ENCODE measurements at places on chromosomes 6 and 20. TPM values are rescaled to one million over a fixed set of nuclear protein-coding genes. Genes with fewer than 3 reads are reported as not detected.
A peak's percentile ranks its signal among the peaks of the same experiment; 100 is the strongest.

DNA sequence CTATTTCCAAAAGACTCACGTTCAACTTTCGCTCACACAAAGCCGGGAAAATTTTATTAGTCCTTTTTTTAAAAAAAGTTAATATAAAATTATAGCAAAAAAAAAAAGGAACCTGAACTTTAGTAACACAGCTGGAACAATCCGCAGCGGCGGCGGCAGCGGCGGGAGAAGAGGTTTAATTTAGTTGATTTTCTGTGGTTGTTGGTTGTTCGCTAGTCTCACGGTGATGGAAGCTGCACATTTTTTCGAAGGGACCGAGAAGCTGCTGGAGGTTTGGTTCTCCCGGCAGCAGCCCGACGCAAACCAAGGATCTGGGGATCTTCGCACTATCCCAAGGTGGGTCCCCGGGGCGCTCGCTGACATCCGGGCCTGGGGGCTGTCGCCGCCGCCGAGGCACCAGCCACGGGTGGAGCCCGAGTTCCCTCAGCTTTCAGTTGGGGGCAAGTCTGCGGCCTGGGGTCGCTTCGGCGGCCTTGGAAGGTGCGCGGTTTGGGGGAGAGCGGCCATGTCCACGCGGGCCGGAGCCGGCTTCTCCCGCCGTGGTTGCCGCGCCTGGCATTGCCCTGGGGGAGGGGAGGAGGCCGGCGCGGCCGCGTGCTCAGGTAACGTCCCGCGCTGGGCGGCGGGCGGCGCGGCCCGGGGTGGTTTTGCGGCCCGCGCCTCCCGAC lies 429 bp downstream of the AMD1 start:
- H3K36me3 ChIP-seq = no peaks in the 10 kb centered on the region
- no peak for DNase-seq
- H3K27me3 ChIP-seq = no peaks in the 10 kb centered on the region

DNA sequence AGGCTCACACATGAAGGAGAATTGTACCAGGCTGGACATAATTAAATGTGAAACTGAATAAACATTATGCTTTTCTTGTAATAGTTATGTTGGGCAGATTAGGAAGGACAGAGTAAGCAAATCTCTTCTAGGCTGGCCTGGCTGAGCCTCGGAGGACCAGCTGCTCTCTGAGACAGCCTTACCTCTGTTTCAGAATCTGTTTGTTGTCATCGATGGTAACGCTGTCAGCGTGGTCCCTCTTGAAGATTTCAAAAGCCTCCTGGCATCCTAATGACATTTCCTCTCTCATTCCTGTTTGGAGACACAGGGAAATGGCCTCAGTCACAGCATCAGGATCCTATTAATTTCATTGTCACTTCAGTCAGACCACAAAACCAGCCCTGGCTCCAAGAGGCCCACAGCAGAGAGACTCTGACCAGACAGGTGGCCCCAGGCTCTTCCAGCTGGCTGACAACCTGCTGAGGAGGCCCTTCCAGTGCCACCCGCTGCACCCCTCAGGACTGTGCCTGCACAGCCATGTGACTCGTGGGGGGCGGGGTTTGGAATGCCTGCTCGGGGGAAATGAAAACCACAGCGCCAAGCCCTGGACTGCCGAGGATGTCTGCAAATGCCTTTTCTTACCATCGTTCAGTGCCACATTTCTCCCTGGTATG lies 108.5 kb upstream of the KCNK16 start:
- H3K4me1 ChIP-seq = peaks cover 35% of the 10 kb centered on the region
- H3K27me3 ChIP-seq = no peaks in the 10 kb centered on the region
- peak; percentile 91 for DNase-seq
- peak overlapping the region; percentile 25 for H3K27ac ChIP-seq
- no peak overlapping the region for H3K4me3 ChIP-seq

HUS1B gene
- total RNA-seq = 0.79 TPM

DNA sequence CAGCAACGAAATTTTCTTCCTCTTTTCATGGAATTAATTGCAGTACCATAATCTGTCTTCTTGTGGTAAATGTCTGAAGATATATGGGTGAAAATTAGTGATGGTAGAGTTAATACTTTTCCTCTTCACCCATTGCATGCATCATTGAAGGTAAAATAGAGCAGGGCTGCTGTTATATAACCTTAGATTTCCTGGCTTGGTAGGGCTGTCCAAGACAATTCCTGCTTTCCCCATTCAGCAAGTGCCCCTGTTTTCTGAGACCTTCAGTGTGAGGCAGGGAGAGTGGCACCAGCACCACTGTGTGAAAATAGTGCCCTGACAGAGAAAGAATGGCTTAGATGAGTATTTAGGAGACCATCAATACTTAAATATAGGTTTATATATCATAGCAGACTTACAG lies 202.0 kb downstream of the ZFAND3 start:
- H3K27me3 ChIP-seq = no peaks in the 10 kb centered on the region
- H3K4me1 ChIP-seq = peaks cover 51% of the 10 kb centered on the region
- H3K27ac ChIP-seq = no peak overlapping the region
- H3K4me3 ChIP-seq = no peak overlapping the region
- no peaks in the 10 kb centered on the region for H3K36me3 ChIP-seq
- DNase-seq = no peak

FRMD1 gene
- not detected for total RNA-seq

- H3K4me1 ChIP-seq = peaks cover 57% of the 10 kb centered on the region
- DNase-seq = no peak
- H3K27me3 ChIP-seq = no peaks in the 10 kb centered on the region
- H3K36me3 ChIP-seq = peaks cover 28% of the 10 kb centered on the region
- peak overlapping the region; percentile 87 for H3K4me3 ChIP-seq
Measured at GRCh38 chr6:85640821-85641220, 1.9 kb downstream of the SYNCRIP start.

CYP39A1 gene
- total RNA-seq = 0.62 TPM

- H3K27me3 ChIP-seq = no peaks in the 10 kb centered on the region
- no peak overlapping the region for H3K4me3 ChIP-seq
- H3K27ac ChIP-seq = no peak overlapping the region
- no peak for DNase-seq
Measured at GRCh38 chr6:158655569-158656450, 6.0 kb downstream of the SYTL3 start.

- peaks cover 51% of the 10 kb centered on the region for H3K4me1 ChIP-seq
- no peak overlapping the region for H3K4me3 ChIP-seq
- no peak for DNase-seq
- no peaks in the 10 kb centered on the region for H3K27me3 ChIP-seq
- H3K36me3 ChIP-seq = no peaks in the 10 kb centered on the region
Measured at GRCh38 chr6:12605888-12606345, 110.7 kb upstream of the PHACTR1 start.

DNA sequence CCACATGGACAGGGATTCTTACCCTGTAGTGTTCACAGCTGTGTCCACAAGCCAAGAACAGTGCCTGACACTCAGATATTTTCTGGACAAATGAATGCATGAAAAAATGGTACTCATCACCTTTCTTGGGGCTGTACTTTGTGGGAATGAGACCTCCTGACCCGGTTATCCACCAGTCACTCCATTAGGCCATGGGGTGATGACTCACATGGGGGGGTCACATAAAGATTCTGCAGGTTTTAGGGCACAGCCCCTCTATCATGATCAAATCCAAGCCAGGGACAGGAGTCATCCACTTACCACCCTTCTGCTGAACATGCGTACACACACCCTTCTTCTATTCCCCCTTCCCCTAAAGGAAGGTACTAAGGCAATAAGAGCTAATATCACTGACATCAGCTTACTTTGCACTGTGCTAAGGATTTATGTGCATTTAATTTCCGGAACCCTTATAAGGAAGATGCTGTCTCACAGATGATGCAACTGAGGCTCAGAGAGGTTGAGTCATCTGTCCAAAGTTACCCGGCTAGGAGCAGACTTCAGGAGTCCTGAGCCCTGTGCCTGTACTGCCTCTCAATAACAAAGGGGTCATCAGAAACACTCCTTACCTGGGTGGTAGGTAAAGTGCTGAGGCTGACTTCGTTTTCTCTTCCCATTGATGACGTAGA lies 107.8 kb downstream of the NFATC2 start:
- H3K4me1 ChIP-seq = peaks cover 8% of the 10 kb centered on the region
- no peaks in the 10 kb centered on the region for H3K27me3 ChIP-seq
- no peak for DNase-seq
- H3K36me3 ChIP-seq = peaks cover 1% of the 10 kb centered on the region

DNA sequence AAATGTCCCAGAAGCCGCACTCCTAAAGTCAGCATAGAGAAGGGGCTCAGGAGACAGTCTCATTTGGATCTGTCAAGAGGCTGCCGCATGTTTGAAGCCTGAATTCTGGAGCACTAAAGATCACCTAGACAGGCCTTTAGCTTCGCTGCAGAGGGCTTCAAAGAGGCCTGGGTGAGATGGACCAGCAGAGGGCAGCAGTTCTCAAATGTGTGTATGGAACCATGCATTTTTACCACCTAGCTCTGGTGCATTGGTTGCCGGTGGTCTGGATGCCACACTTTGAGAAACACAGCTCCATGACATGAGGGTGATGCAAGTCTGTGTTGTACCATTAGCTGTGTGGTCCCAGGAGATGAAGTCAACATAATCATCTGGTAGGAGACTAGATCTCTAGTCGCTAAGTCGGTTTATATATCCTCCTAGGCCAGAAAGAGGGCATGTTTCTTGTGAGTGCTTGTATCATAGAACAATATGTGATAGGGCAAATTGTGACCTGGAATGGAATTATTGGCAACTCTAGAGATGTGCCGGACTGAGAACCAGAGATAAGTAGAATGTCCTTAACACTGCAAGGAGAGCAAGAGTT lies 64.8 kb downstream of the KIAA0319 start:
- no peak overlapping the region for H3K27ac ChIP-seq
- H3K27me3 ChIP-seq = peaks cover 4% of the 10 kb centered on the region
- H3K4me3 ChIP-seq = no peak overlapping the region
- peaks cover 14% of the 10 kb centered on the region for H3K4me1 ChIP-seq
- no peaks in the 10 kb centered on the region for H3K36me3 ChIP-seq

GRCh38 chr6:105608711-105609374 lies 206.0 kb upstream of the PREP start:
- H3K27ac ChIP-seq = peak overlapping the region; percentile 88
- no peaks in the 10 kb centered on the region for H3K27me3 ChIP-seq
- peak overlapping the region; percentile 47 for H3K4me3 ChIP-seq

FAM210B gene
- total RNA-seq = 32.2 TPM

GRCh38 chr6:54112151-54112650 lies 958 bp downstream of the MLIP start:
- peaks cover 2% of the 10 kb centered on the region for H3K27me3 ChIP-seq
- H3K36me3 ChIP-seq = peaks cover 4% of the 10 kb centered on the region
- peak overlapping the region; percentile 76 for H3K27ac ChIP-seq
- peaks cover 30% of the 10 kb centered on the region for H3K4me1 ChIP-seq

GRCh38 chr20:14288341-14289330 lies 48.8 kb downstream of the FLRT3 start:
- H3K4me1 ChIP-seq = no peaks in the 10 kb centered on the region
- no peak overlapping the region for H3K27ac ChIP-seq
- no peak overlapping the region for H3K4me3 ChIP-seq
- H3K27me3 ChIP-seq = peaks cover 5% of the 10 kb centered on the region
- H3K36me3 ChIP-seq = no peaks in the 10 kb centered on the region
- DNase-seq = no peak

POLR3F gene
- total RNA-seq = 8.1 TPM

GINS1 gene
- 4.9 TPM for total RNA-seq

- H3K4me1 ChIP-seq = peaks cover 47% of the 10 kb centered on the region
- no peaks in the 10 kb centered on the region for H3K36me3 ChIP-seq
- DNase-seq = no peak
- no peak overlapping the region for H3K27ac ChIP-seq
- H3K27me3 ChIP-seq = no peaks in the 10 kb centered on the region
- H3K4me3 ChIP-seq = no peak overlapping the region
Measured at GRCh38 chr6:11320914-11321597, 88.6 kb upstream of the NEDD9 start.

DEFB132 gene
- not detected for total RNA-seq

DNA sequence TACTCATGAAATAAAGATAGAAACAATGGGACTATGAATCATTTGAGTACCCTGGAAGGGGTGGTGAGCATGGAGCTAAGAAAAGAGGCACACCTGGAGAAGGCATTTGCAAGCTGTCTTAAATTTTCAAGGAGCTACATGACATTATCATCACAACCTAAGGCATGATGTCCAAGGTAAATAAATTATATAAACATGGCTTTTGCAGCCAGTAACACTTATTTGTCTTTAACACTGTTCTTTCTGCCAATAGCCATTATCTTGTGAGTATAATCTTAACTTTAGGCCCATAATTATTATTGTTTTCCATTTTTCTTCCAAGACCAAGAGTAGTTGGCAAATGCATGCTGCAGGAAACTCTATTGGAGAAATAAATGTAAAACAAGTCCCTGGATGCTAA lies 63.7 kb downstream of the ALDH5A1 start:
- no peaks in the 10 kb centered on the region for H3K27me3 ChIP-seq
- no peaks in the 10 kb centered on the region for H3K36me3 ChIP-seq
- H3K27ac ChIP-seq = no peak overlapping the region
- no peak for DNase-seq

GRCh38 chr6:53458105-53458866 lies 86.6 kb downstream of the GCLC start:
- H3K27me3 ChIP-seq = no peaks in the 10 kb centered on the region
- H3K4me1 ChIP-seq = no peaks in the 10 kb centered on the region
- no peak for DNase-seq
- peaks cover 1% of the 10 kb centered on the region for H3K36me3 ChIP-seq

- peaks cover 3% of the 10 kb centered on the region for H3K27me3 ChIP-seq
- no peaks in the 10 kb centered on the region for H3K36me3 ChIP-seq
- peak; percentile 24 for DNase-seq
- H3K4me1 ChIP-seq = peaks cover 19% of the 10 kb centered on the region
Measured at GRCh38 chr6:36358226-36358915, 21.7 kb upstream of the BNIP5 start.

DNA sequence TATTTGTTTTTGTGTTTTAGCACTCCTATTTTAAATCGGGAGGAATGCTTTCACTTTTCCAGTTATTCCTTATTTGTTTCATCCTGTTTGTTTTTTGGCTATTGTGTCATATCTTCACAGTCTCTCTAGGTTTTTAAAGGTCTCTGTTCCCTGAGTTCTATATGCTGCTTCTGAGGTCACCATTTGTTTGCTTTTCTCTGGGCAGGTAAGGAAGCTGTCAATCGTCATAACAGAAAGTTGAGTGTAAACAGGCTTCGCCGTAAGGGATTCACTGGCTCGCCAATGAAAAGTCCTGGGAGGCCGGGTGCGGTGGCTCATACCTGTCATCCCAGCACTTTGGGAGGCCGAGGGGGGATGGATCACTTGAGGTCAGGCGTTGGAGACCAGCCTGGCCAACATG lies 48.7 kb upstream of the RPS6KA2 start:
- H3K4me1 ChIP-seq = no peaks in the 10 kb centered on the region
- no peak overlapping the region for H3K4me3 ChIP-seq
- no peaks in the 10 kb centered on the region for H3K36me3 ChIP-seq

DNA sequence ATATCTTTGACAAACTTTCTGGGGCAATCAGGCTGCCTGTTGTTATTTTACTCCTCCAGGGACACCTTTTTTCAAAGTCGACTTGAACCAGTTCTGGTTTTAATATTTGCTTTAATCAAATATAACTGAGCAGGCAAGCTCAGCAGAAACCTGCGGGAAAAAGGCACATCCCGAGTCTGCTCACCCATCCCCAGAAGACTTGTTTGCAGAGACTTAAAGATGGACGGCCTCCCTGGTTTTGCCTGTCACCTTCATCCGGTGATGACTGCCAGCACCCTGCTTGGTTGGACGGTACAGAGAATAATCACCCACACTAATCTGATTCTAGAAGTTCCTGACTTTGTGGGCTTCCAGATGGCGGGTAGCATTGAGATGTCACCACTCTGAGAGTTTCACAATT lies 36.8 kb downstream of the PPP1R3G start:
- no peaks in the 10 kb centered on the region for H3K36me3 ChIP-seq
- no peak overlapping the region for H3K27ac ChIP-seq
- H3K27me3 ChIP-seq = no peaks in the 10 kb centered on the region
- H3K4me1 ChIP-seq = peaks cover 19% of the 10 kb centered on the region
